Substantia nigra (tissue), 51 donors: ENCODE measurements at places on chromosomes 6 and 20.

DNA sequence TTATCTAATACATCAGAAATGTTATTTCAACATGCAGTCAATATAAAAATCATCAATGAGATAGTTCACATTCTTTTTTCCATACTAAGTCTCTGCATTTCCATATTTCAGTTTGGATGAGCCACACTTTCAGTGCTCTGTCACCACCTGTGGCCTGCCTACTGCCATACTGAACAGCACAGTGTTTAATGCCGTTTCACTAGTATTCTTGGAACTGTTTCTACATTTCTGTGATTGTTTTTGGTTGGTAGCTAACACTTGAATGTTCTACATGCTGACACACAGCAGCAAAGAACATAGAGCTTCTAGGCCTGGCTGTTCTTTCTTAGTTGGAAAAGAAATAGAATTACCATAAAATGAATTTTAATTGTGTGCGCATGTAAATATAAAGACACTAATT, 61.4 kb upstream of the KIF25 start:
- no peak for DNase-seq

DNA sequence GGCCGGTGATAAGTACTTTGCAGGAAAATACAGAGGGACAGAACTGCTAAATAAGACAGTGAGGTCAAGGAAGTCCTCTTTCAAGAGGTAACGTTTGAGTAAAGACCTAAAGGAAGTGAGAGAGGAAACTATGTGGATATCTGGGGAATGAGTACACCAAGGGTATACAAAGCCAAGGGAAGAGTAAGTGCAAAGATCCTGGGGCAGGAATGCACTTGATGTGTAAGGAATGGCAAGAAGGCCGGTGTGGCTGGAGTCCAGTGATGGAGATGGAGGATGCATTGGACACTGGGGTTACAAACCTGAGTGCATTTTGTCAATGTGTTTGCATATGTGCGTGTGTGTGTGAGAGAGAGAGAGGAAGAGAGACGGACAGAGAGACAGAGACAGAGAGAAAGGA, 32.1 kb upstream of the TGM2 start:
- no peak for DNase-seq

DNA sequence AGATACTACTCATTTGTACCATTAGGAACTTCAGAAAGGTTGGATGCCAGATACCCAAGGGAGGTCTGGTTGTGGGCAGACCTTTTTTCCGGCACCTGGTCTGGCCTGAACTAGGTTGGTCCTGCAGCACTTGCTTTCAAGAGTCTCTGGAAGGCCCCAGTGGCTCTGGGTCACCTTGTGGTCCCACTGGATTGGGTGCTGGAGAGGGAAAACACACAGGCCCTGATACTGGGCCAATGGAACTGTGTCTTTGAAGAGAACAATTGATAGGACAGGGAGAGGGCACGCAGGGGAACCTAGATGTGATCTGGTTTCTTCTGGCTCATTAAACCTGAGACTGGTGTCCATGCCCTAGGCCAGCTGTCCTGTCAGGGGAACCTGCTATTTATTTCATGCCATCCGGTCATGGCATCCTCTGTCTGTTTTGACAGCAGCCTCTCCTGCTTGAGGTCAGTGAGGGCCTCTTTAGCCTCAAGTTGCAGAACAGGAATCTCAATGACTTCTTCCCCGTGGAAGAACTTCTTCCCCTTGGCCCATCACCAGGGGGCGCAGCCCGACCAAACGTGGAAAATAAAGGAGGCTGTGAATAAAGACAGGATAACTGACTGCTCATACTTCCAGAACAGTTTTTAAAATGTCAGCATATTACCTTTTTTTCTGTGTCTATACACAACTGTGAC, 25.0 kb downstream of the TAF8 start:
- no peak for DNase-seq

DNA sequence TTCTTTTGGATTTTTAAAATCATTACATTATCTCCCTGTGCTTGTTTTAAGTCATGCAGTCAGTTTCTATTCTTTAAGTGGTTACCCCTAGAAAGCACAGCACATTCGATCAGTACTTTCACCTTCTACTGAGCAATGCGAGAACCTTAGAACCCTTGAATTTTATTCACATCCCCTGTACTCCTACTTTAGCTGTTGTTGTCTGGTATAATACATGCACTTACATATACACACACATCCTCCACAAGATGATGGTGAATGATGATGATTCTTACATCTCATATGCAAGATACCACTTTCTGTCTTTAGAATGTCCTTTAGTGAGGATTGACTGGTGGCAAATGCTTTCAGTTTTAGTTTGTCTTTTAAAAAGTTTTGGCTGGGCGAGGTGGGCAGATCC, 5.7 kb downstream of the CDC40 start:
- DNase-seq, result no peak

- no peak for DNase-seq
These were observed 44.1 kb downstream of the SAMD3 start for GRCh38 chr6:130178692-130179091.

DNA sequence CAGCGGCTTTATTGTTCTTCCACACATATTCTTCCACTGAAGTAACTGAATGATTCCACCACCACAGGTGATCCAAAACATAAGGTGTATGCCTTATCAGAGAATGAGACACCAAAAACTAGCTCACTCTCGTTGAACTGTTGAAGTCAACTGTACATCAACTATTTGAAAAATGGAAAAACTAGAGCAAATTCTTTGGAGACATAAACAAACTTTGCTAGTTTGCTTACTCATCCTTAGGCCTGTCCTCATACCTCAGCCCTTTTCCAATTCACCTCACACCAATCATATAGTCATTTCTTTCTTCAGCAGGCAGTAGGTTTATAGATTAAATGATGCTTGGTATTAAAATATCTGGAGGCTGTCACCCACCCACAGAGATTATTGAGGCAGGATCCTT, 77.1 kb upstream of the RNF217 start:
- no peak for DNase-seq

- DNase-seq, result no peak
These were observed 111.0 kb upstream of the ADTRP start for GRCh38 chr6:11889572-11889971.

GRCh38 chr6:8637896-8638597, 202.7 kb upstream of the SLC35B3 start:
- no peak for DNase-seq

DNA sequence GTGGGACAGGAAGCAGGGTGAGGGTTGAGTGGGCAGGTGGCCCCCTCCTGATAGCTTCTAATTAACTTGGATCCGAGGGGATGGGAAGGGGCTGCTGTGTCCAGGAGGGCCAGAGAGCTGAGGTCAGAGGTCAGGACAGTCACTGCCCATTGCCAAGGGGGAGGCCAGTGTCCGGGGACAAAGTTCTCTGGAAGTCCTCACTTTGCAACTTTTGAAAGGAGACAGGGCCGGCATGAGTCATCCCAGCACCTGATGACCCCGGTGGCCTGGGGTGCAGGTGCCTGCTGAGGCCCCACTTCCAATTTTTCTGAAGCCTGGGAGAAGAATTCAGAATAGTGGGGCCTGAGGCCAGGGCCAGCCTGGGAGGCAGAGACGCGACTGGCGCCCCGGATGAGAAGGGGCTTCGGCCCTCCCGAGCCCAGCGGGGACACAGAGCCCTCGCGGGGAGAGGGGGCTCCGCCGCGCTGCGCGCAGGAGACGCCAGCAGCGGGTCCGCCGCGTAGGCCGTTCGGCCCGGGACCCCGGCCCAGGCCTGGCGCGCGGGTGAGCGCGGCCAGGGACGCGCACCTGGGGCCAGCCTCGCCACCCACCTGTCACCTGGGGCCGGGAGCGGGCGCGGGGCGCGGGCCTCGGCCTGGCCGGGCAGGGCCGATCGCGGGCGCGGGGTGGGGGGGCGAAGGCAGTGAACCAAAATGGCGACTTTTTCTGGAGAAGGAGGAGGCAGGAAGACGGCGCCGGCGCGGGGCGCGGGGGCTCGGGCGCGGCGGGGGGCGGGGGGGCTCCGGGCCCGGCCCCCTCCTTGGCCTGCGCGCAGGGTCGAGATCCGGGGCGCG, 586 bp downstream of the ZNF512B start:
- DNase-seq, result no peak

DNA sequence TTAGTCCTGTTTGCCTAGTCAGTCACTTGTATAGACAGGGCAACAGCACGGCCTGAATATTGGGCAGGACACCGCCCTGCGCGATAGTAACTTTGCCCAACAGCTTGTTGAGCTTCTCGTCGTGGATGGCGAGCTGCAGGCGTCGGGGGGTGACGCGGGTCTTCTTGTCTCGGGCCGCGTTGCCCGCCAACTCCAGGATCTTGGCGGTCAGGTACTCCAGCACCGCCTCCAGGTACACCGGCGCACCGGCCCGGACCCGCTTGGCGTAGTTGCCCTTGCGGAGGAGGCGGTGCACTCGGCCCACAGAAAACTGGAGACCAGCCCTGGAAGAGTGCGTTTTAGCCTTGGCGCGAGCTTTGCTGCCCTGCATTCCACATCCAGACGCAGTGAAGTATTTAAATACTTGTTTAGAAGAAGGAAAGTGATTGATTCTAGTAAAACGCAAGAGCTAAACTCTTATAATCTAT, 92.8 kb upstream of the BTN3A2 start:
- DNase-seq, result peak; percentile 12

- DNase-seq, result no peak
These were observed 12.0 kb downstream of the RBM38 start for GRCh38 chr20:57403216-57403615.

DNA sequence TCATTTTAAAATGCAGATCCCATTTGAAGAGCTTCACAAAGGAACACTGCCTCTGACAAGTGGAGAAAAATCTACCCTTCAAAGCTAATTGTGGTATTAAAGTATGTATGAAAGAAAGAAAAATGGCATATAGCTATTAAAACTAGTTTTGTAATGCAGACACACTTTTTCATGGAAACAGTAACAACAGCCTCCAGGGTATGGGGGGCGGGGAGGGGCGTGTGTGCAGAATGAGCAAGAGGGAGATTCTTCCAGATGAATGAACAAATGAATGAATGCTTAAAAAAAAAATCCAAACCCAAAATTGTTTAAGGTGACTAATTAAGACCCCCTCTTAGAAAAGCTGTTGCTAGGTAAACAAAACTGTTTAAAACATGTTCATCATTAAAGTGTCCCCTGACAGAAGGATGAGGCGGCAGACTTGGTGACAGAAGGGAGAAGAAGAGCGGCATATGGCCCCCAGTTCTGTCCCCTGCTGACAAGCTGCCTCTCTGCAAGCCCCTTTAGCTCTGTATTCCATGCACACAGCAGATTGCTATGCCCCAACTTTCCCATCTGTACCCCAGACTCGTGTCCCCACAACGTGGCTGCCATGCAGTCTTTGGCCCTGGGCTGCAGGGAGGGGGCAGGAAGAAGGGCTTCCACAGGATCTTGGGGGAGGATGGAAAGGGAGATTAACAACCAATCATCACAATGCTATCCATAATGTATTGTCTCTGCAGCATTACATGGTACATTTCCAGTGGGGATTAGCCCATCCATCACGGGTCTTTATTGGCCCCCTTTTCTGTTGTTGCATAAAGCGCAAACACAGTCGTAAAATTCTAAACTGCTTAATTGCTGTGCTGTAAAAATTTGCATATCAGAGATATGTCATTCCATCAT, 108.4 kb upstream of the OLIG3 start:
- DNase-seq, result no peak

DNA sequence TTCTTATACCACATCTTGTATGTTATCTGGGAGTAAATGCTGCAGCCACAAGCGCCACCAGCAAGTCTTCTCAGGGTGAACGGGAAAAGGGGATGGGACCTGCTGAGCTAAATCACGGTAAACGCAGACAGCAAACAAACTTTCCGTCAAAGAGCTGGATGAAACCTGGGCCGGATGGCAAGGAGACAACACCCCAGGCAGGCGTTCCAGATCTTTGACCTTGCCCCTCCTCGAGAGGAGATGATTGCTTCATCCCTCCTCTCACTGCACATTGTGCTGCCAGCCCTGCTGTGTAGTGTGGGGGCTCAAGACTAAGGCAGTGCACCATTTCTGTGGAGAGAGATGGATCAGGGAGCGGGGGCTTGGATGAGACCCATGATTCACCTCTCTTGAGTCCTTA, 9.8 kb downstream of the RAET1E start:
- DNase-seq, result no peak

GRCh38 chr6:24403501-24403824, 727 bp downstream of the MRS2 start:
- DNase-seq, result no peak

- no peak for DNase-seq
These were observed 39.3 kb upstream of the C20orf144 start for GRCh38 chr20:33622705-33623365.

- DNase-seq, result peak; percentile 98
These were observed at the start of the genes HSPA1A and HSPA1L for GRCh38 chr6:31815025-31815838. TSS of gene HSPA1A (plus strand) at chr6:31815543. CDS start at chr6:31815757, 214 bp downstream. TSS of gene HSPA1L (minus strand) at chr6:31815283. CDS start at chr6:31811972, 3,311 bp downstream.

- no peak for DNase-seq
These were observed 1.9 kb upstream of the TPD52L1 start for GRCh38 chr6:125151700-125152099.

GRCh38 chr6:149266659-149267058, 50.9 kb upstream of the TAB2 start:
- DNase-seq, result no peak

DNA sequence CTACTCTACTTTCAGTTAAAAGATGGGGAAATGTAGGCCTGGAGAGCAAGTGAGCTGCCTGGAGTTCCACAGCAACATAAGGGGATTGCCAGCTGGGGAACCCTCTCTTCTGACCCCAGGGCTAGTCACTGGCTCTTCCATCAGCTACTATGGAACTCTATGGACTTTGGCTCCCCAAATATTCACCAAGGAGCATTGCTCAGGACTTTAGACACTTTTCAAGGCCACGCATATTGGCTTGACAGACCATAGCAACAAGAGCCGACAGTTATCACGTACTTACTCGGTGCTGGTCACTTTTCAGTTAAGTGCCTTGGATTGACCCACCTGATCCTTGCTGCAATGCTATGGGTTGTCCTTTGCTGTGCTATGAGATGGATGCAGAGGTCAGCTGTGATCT, 360.7 kb upstream of the CHD6 start:
- DNase-seq, result no peak

- DNase-seq, result no peak
These were observed 79.1 kb downstream of the TNFRSF21 start for GRCh38 chr6:47230579-47230978.

- no peak for DNase-seq
These were observed 37.1 kb downstream of the EYA2 start for GRCh38 chr20:46931699-46932098.

DNA sequence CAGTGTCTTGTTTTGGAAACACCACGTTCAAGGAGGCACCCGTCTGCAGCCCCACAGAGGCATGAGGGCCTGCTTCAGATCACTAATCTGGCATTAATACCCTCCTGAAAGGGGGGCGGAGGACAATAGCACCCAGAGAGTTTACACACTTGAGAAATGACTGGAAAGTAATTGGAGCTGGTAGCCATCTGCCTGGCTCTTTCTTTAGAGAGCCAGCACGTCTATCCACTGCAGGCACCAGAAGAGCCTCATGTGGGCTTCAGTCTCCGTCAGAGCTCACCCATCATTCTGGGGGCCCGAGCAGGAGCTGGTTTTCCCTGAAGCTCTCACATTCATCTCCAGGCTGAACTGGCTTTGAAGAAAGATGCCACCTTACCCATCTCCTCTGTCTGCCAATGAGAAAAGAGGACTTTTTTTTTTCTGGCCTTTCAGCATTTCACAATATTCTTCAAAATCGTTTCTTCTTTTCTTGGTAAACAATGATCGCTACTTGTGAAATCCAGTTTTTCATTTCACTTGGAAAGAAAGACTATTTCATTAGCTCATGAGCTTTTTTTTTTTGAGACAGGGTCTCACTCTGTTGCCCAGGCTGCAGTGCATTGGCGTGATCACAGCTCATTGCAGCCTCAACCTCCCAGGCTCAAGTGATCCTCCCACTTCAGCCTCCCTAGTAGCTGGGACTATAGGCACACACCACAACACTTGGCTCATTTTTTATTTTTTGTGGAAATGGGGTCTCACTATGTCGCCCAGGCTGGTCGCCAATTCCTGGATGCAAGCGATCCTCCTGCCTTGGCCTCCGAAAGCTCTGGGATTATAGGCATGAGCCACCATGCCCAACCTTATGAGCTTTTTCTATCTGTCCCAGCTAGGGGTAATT, 124.7 kb upstream of the ZNF217 start:
- no peak for DNase-seq
